ENCODE measurements at places on chromosomes 13 and 19. TPM values are rescaled to one million over a fixed set of nuclear protein-coding genes. Genes with fewer than 3 reads are reported as not detected.

Gene ELAVL3
- total RNA-seq, result not detected

Gene ARHGAP33
- 8.6 TPM for total RNA-seq

Gene IZUMO4
- 5.2 TPM for total RNA-seq

Gene ZNF723
- not detected for total RNA-seq

Gene ZIM2
- total RNA-seq, result not detected

DNA sequence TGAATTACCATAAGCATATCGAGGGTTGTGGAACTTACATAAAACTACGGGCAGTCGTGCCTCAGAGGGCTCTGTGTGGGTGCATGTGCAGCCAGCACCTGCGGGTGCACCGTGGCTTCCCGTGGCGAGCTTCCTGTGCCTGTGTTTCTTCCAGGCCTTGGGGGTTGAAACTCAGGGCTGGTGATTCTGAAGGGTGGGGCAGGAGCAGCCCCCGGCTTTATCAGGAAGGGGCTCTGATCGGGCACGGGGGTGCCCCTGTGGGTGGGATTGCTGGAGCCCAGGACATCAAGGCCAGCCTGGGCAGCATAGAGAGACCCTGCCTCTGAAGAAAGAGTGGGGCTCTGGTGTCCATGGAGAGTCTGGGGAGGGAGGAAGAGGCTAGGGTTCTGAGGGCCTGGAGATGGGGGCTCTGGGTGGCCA lies 11.1 kb downstream of the ATP4B start:
- DNase-seq, result no peak

DNA sequence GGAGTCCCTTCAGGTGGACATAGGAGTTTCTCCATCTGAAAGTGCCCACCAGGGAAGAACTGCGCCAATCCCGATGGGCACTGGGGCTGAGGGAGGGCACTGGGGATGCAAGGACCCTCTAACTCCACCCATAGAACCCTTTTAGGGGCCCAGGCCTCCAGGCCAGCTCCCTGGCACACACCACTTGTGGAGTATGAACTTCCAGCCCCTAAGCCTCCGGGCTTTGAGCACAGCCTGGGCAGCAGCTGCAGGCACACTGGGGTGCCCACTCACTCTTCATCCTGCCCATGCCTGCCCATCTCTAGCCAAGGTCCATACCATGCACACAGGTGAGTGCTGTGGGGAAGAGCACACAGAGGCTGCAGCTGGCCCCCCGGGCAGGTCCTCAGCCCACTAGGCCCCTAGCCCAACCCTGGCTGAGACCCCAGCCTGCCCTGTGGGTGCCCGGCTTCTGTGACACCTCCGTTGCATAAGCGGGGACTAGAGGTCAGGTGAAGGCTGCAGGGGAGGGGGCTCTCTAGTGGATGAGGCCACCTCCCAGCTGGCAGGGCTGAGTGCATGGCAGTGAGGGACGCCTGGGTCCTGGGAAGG lies 14.6 kb upstream of the SLC7A10 start:
- DNase-seq, result no peak

DNA sequence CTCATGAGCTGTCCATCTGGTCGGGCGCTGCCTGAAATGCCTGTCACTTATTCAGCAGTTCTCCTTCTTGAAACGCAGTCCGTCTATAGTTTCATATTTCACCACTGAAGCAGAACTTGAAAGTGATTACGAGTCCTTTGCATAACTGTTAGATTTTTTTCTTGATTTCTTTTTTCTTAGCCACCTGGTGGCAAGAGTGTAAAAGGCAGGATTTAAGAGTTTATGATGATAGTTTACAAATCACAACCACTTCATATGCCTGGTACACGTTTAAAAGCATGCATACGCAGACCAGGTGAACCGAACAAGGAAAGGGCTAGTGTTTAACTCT lies 45.8 kb downstream of the GGACT start:
- no peak for DNase-seq

DNA sequence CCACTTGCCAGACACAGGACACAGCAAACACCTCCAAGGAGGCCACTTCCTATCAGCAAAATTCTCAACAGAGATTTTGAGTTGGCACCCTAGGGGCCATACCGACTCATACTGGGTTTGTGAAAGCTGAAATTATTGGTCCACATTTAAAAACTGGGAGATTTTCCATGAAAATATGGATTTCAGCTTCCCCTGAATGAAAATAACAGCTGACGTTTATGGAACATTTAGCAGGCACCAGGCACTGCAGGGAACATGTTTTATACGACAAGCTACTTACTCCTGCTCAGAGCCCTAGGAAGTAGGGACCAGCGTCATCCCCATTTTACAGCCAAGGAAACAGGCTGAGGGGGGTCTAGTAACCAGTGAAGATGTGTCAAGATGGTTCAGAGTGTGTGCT lies 169.3 kb downstream of the IER2 start:
- DNase-seq, result no peak

DNA sequence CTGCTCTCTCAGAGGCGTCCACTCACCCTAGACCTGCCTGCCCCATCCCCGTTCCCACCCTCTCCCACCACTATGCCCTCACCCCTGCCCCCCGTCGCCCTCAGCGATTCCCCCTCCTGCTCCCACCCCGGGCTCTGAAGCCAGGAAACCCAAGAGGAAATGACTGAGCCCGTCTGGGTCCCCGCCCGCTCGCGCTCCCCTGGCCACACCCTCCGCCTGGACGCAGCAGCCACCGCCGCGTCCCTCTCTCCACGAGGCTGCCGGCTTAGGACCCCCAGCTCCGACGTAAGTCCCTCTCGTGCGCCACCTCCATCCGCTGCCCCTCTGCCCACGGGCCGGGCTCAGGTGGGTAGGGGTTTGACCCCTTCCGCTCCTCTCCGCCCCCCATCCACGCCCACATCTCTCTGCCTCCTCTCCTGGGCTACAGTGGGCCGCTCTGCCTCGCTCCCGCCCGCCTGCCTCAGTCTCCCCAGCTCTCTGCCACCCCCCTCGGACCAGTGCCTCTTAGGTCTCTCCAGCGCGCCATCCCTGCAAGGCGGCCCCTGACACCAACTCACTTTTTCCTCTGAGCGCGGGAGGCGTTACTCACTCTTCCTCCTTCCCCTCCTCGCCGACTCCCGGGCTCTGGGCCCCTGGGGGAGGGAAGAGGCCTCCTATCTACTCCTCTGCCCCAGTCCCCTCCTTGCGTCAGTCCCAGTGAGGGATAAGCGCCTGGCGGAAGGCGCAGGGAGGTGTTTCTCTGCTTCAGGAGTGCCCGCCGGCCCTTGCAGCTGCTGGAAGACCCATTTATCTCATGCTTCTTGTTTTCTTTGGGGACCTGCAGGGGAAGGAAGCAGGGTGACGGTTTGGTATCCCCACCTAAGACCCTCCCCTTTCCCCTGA lies at the start of gene FXYD5:
Gene FXYD5, plus strand, starts transcription at position 211 of the 882 bp plus-strand sequence. CDS start 816 bp downstream, outside the sequence.
- DNase-seq, result no peak

DNA sequence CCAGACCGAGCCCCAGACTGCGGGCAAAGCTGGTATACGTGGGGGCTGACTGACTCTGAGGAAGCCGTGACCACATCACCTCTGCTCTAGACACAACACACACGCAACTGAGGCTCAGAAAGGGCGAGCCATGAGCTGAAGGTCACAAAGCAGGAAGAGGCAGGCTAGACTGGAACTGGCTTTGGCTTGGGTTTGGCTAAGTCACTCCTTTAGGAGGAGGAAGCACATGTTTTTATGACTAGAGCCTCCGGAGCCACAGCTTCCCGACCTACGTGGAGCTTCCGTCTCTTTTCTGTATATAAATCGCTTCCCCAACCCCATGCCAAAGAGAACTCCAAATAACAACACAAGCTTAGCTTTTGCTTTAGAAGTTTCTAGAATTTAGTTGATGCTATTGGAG lies 48.0 kb downstream of the RFX2 start:
- DNase-seq, result peak; percentile 15

DNA sequence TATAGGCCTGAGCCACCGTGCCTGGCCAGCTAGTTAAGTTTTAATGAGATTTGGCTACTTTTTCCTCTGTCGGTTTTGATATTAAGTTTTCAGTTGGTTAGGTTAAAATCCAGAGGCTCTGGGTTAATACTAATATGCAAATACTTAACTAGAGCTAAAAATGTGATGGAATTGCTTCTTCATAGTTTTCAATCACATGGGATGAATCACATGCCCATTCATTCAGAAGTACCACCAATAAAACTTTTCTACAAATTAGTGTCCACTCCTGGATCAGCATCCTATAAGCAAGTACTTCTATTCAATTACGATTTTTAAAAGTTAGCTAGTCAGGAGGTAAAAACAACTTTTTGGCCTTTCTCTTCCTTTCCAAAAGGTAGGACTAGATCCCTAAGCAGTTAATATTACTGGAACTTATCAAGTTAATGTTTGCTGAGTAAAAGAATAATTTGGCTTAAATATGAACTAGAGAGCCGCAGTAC lies 4.3 kb downstream of the SLC25A30 start:
- DNase-seq, result no peak

GRCh38 chr13:85575110-85575509 lies 224.1 kb downstream of the SLITRK6 start:
- DNase-seq, result no peak

DNA sequence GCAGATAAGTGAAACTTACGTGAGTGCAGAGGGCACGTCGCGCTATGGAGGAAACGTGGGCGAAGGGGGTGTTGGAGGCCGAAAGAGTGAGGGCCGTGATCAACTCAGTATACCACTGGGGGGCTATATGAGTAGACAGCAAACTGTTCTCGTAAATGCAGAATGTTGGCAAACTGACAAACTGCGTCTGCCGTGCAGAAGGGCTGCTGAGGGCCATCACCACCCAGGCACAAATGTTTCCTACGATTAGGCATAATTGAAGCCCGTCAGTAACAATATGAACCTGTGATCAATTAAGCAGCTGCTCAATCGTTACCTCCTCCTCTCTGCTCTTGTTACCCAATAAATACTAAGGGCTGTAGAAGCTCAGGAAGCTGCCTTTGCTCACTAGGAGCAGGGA lies 17.3 kb upstream of the MADCAM1 start:
- DNase-seq, result no peak

DNA sequence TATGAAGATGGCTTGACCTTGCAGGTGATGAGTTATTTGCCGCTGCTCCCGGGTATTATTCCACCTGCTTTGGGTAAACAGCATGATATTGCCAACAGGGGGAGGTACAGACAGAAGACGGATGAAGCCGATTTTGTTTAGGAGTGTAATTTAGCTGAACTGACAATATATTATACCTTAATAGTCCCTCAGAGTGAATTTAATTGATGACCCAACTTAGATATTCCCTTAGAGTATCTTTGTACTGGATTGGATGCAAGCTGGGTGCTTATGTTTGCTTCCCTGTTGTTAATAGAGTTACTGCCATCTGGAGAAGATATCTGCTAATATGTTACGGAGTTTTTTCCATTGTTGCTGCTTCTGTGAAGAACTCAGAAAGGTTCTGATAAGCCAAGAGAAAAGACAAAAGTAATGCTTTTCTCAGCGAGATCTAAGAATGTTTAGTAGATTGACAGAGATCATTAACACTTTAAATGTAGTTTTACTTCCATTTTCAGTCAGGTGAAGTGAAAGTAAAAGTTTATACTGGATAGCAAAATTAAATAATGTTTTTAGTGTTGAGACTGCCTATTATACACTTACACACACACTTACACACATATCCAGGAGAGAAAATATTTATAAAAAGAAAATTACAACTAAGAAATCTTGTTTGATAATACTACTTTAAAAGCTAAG lies 2220.8 kb upstream of the PCDH20 start:
- DNase-seq, result no peak

DNA sequence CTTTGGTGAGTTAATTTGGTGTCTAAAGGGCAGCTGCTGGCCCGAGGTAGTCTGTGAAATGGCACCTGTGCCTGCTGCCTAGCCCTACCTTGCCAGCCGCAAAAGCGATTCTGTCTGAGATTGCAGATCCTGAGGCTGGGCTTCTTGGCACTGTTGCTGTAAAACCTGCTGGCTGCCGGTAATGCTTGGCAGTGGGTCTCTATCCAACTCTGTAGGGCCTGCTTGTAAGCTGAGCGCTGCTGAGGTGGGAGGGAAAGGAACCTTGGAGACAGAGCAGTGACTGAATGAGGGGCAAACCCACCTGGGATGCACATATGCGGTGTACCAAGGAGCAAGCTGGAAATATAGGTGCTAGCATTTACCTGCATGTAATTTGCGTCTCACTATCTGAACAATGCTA lies 11.7 kb downstream of the LCP1 start:
- DNase-seq, result no peak

DNA sequence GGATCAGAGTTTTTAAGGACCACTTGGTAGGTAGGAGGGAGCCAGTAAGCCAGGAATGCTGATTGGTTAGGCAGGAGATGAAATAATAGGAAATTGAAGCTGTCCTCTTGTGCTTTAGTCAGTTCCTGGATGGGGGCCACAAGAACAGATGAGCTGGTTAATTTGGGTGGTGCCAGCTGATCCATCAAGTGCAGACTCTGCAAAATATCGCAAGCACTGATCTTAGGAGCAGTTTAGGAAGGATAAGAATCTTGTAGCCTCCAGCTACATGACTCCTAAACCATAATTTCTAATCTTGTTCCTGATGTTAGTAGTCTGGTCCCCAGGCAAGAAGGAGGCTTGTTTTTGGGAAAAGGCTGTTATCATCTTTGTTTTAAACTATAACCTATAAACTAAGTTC lies 117.9 kb upstream of the GPR12 start:
- DNase-seq, result no peak

Data from Peyer's patch (tissue), 4 donors.